ENCODE measurements at places on chromosomes 4 and X. TPM values are rescaled to one million over a fixed set of nuclear protein-coding genes. Genes with fewer than 3 reads are reported as not detected.

DNA sequence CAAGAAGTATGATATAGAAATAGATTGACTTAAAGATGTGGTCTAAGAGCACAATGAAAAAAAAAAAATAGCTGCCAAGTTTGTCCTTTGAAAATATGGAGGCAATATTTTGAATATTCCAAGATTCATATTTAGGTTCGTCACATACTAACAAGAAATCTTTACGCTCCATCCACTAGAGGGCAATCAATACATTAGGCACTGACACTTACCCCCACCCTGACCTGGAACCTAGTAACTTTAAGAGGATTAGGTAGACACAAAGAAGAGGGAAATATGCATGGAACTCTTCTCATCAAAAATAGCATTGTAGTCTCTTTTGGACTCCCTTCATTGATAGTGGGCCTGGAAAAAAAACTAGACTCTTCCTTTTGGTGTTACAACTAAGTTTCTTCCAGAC is 1108.1 kb downstream of the PCDH19 start:
- no peak for DNase-seq

GRCh38 chrX:43747476-43747875 is 91.4 kb downstream of the MAOA start:
- DNase-seq: no peak

- no peak for DNase-seq
Measured at GRCh38 chr4:148225639-148226038, 216.6 kb downstream of the NR3C2 start.

DNA sequence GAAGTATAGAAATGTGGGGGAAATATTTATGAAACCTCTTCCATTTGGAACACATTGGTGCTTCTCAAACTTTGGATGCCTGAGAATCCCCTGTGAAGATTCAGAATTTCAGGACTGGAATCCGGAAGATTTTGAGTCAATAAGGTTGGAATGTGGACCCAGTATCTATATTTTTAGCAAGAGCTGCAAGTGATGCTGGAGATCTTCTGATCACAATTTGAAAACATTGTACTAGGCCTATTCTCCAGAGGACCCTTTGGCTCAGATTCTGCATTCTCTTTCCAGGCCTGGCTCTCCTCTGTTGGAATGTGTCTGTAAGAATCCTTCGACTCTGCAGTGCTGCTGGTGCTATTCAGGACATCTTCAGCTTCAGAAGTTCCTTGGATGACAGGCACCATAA is 2.4 kb upstream of the PKD2 start:
- no peak for DNase-seq

GRCh38 chr4:111836601-111837000 is 308.7 kb upstream of the FAM241A start:
- DNase-seq: no peak

DNA sequence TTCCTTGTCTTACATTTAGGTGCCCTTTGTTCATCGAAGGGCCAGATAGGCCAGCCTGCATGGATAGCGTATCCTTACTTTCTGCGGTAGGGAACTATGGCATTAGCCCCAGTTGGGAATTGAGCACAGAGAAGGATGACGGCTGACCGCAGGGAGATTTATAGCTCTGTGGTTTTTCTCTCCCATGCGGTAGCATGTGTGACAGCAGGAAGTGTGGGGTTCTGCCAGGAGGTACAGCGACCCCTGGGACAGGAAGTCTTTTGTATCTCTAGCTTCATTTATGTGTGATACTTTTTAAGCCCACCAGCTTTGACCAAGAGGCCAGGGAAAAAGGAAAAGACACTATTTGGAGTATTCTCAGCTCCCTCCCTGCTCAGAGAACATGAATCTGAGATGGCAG is 33.1 kb downstream of the GAB3 start:
- no peak for DNase-seq

DNA sequence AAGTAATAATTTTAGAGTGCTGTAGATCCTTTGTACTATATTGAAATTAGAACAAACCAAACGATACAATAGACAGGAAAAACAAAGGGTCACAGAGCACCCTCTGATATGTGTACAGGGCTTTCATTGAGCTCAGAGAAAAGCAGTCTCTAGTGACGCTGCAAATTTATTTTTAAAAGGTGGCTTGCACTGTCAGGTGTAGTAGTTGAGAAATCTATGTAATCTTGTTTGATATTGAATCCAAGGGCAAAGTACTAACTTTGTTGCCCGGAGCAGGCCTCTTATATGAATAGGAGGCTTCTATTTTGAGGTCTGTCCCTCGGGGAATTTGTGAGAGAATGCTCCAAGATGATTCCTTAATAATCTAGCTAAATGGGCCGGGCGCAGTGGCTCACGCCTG is 1755.5 kb downstream of the PCDH7 start:
- no peak for DNase-seq

GRCh38 chr4:161920304-161921052 is 243.3 kb downstream of the FSTL5 start:
- no peak for DNase-seq

DNA sequence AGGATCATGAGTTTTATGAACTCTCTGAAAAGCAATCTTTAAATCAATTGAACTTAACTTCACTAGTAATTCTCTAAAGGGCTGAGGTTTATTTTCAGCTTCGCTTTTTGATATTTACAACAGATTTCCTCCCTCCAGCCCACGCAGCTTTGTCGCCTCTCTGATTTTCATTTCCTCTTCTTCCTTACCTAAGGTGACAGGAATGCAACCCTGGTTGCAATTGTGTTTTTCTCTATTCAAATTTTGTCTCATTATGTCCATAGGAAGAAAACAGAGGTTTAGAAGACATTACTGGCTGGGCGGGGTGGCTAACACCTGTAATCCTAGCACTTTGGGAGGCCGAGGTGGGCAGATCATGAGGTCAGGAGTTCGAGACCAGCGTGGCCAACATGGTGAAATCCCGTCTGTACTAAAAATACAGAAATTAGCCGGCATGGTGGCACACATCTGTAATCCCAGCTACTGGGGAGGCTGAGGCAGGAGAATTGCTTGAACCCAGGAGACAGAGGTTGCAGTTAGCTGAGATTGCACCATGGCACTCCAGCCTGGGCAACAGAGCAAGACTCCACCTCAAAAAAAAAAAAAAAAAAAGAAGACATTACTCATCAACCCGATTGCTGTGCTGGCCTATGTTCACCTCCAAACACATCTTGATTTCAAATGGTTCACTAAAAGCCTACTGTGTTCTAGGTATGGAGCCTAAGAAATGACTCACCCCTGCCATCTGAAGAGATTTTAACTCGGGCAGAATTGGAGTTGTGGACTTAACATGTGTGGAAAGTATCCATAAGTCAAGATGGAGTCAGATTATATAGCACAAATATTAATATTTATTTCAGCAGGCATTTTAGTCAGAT is 36.8 kb downstream of the VSIG4 start:
- DNase-seq: no peak

GRCh38 chr4:108166441-108167315 is 2.1 kb downstream of the LEF1 start:
- peak; percentile 81 for DNase-seq

- DNase-seq: no peak
Measured at GRCh38 chr4:139025841-139026240, 10.3 kb downstream of the NOCT start.

GRCh38 chrX:1246816-1247215 is 21.8 kb upstream of the CSF2RA start:
- peak; percentile 78 for DNase-seq

GRCh38 chr4:15040916-15041463 is 38.7 kb downstream of the CPEB2 start:
- DNase-seq: no peak

DNA sequence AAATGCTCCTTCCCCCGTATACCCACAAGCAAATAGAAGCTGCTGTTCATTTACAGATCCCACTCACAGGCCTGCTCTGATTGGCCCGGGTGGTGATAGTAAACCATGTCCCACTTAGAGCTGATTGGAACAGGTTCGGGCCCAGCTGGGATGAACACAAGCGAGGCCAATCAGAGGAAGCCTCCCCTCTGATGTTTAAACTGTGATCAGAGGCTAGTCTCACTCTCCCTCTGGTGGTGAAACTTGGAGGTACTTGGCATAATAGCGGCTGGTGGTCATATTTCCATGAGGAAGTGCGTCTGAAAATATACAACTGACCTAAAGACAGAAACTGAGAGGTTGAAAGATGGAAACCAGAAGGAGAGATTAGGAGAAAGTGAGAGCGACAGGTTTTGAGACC is 51.5 kb upstream of the TRPC3 start:
- peak; percentile 6 for DNase-seq

- no peak for DNase-seq
Measured at GRCh38 chr4:5776510-5776909, 65.5 kb downstream of the EVC start.

DNA sequence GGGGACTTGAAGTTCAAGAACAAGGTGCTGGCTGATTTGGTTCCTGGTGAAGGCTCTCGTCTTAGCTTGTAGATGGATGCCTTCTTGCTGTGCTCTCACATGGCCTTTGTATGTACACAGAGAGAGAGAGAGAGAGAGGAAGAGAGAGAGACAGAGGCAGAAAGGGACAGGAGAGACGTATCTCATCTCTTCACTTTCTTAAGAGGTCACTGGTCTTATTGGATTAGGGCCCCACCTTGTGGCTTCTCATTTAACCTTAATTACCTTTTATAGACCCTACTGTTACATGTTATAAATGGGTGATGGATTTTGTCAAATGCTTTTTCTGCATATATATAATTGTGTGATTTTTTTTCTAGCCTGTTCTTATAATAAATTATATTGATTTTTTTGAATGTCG is 1444.2 kb downstream of the ADGRL3 start:
- no peak for DNase-seq

GRCh38 chr4:62450740-62451139 is 1250.6 kb downstream of the ADGRL3 start:
- DNase-seq: no peak

DNA sequence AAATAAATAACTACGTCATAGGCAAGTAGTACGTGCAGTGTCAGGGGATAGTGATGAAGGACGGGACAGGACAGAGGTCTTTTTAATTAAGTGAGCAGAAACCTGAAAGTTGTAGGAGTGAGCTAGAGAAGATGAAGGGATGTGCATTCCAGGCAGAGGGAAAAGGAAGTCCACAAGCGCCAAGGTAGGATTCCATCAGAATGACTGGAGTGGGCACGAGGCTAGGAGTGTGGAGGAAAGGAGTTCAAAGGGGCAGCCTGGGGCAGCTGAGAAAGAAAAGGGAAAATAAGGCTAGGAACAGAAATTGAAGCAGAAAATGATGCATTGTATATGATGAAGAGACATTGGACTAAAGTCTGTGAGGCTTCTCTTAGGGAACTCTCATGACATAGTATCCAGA is 192.2 kb upstream of the TLL1 start:
- no peak for DNase-seq

DNA sequence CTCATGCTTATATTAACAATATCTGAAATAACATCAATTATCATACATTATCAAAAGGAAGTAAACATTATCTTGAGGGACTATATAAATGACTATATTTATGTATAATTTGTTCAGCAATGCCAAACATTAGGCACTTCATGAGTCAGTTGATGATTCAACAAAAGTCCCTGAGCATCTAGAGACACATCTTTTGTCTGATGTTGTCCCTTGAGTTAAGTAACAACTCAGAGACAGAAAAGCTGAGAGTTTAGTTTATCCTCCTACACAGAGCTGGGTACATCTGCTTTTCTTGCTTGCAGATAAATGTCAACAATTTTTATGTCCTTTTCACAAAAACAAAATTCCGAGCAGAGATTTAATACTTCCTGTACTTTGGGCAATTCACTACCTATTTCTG is 311.1 kb downstream of the INPP4B start:
- no peak for DNase-seq

- no peak for DNase-seq
Measured at GRCh38 chr4:151460434-151460833, 51.5 kb downstream of the FHIP1A start.

DNA sequence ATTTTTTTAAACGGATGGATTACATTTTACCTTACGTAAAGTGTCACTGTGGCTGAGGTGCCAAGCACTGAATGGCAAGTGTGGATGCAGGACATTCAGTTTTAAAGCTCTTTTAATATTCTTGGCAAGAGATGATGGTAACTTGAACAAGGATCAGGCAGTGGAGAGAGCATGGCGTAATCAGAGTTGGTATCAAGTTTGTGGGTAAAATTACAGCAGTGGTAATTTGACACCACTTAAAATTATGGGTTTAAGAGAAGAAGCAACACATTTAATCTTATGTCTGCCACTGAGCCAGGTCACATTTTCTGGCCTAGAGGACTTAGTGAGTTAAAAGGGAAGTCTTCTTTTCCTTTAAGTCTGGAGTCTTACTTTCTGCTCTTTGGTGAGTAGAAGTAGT is 100.5 kb downstream of the NAA11 start:
- no peak for DNase-seq

DNA sequence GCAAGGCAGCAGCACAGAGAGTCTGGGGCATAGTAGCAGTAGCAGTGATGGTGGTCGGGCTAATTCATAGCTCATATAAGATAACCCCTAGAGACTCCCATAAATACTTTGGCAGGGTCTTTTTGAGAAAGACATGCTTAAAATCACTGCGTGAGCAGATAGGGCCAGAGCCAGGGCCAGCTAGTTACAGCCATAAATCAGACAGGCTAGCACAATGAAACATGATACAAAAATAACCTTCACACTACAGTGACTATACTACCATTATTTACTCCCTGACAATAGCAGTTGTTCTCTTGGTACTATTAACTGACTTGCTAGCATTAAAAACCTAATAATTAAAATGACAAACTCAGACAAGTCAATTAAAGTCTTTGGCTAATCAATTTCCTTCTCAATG is 295.9 kb downstream of the SMARCA1 start:
- DNase-seq: no peak

DNA sequence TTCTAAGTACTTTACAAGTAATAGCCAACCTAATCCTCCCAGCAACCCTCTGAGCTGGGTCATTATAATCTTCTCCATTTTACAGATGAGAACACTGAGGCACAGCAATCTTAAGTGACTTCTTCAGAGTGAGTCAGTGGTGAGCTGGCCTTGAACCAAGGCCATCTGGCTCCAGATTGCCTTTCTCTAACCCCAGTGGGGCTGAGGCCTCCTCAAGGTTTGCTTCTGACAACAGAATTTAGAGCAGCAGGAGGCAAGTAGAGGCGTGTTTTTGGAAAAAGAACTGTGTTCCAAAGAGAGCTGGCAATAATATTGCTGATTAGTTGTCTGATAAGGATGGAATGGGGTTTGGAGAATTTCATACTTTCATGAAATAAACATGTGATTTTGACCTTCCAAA is 41.2 kb downstream of the PIR start:
- no peak for DNase-seq

- no peak for DNase-seq
Measured at GRCh38 chr4:10180603-10180926, 64.0 kb upstream of the WDR1 start.

GRCh38 chrX:34401411-34401810 is 255.7 kb downstream of the TMEM47 start:
- DNase-seq: no peak

GRCh38 chr4:53804719-53805118 is 213.4 kb upstream of the LNX1 start:
- DNase-seq: peak; percentile 28

GRCh38 chr4:138832563-138832962 is 183.0 kb upstream of the NOCT start:
- no peak for DNase-seq

NWD2 gene
- not detected for total RNA-seq

CSAG3 gene
- total RNA-seq: 1.3 TPM

TEX13D gene
- total RNA-seq: not detected

IL2RG gene
- 348 TPM for total RNA-seq

GPC4 gene
- total RNA-seq: not detected

MGAT4D gene
- total RNA-seq: not detected

ODAPH gene
- 0.35 TPM for total RNA-seq

CACNA1F gene
- total RNA-seq: 4.1 TPM

ERCC6L gene
- 5.4 TPM for total RNA-seq

TAF7L gene
- total RNA-seq: not detected

GAGE12D gene
- total RNA-seq: not detected

ASB9 gene
- total RNA-seq: not detected

NPY2R gene
- total RNA-seq: not detected
